Stimulated activated CD8-positive, alpha-beta memory T cell treated with anti-CD3 and anti-CD28 coated beads, Interleukin-7, amount 100 ng/mL, for 48 hours (primary cell): ENCODE measurements at places on chromosomes 6 and 20.

DNA sequence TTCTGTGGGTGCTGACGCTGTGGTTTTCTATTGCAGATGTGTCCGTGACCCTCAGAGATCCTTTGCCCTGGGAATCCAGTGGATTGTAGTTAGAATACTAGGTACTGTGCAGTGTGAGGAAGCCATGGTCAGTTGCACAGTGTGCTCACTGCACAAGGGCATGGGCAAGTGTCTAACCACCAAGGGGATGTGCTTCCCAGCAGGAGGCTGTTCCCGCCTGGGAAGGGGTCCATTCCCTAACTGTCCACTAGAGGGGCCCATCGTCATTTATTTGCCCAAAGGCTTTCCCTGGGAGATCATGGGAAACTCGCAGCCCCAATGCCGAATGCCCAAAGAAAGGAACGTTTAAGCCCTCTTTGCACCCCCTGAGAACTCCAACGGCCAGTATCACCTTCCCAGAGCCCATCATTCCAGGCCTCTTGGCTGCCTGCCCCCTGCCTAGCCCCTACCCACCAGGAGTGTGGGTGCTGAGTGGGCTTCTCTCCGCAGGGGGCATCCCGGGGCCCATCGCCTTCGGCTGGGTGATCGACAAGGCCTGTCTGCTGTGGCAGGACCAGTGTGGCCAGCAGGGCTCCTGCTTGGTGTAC, 26.2 kb downstream of the SLCO4A1 start:
- no peak for DNase-seq

DNA sequence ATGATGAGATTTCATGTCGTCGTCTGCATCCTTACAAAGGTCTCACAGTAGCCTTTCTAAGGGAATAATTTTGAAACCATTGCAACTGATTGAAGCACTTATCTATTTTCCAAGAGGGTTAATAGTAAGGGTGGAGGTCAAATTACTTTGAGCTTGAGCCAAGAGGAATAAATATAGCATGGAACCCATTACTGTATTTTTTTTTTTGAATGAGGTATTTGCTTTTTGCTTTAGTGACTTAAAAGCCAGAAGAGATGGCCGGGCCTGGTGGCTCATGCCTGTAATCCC, 78.3 kb downstream of the SCAND1 start:
- DNase-seq: no peak

DNA sequence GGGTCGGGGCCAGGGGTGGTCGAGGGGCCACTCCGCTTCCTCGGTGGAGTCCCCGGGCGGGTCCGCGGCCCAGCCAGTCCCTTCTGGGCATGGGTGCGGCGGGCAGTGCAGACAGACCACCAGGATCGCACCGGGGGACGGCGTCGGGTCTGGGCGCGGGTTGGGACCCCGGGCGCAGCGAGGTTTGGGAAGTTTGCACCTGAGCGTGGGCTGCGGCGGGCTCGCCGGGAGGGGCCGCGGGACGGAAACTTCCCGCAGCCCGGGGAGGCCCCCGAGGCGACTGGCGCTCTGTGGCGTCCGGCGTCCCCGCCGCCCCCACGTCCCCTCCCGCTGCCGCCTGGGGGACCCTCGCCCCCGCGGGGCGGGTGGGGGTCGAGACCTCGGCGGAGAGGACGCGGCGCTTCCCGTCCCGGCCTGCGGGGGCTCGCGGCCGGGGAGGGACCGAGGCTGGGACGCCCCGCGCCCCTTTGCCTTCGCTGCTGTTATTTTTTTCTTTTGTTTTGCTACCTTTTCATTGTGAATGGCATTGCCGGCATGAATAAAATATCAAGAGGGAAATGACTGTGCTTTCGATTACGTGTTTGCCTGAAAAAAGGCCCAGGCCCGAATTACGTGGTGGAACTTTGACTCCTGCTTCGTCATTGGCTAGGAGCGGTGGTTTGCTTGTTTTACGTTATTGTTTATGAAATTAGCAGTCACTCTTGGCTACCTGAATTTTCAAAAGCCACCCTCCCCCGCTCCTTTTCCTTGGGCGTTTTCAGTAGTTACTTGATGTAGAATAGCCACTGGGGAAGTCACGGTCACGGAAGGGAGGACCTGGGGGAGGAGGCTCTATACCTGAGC, 703 bp downstream of the SNX9 start:
- DNase-seq: peak; percentile 52

DNA sequence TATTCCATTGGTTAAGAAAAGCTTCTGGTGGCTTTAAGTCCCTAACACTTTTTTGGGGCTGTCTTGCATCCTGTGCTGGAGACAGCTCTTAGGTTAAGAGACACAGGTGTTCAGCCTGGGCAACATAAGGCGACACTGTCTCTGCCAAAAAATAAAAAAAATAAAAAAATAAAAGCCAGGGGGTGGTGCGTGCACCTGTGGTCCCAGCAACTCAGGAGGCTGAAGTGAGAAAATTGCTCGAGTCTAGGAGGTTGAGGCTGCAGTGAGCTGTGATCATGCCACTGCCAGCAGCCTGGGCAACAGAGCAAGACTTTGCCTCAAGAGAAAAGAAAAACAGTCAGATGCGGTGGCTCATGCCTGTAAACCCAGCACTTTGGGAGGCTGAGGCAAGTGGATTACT, 55.6 kb upstream of the ZMYND8 start:
- no peak for DNase-seq

GRCh38 chr6:39189915-39190544, 39.2 kb downstream of the KCNK5 start:
- no peak for DNase-seq
